Inflammatory macrophage (primary cell): ENCODE measurements at places on chromosomes 3 and 15.
A peak's percentile ranks its signal among the peaks of the same experiment; 100 is the strongest.

DNA sequence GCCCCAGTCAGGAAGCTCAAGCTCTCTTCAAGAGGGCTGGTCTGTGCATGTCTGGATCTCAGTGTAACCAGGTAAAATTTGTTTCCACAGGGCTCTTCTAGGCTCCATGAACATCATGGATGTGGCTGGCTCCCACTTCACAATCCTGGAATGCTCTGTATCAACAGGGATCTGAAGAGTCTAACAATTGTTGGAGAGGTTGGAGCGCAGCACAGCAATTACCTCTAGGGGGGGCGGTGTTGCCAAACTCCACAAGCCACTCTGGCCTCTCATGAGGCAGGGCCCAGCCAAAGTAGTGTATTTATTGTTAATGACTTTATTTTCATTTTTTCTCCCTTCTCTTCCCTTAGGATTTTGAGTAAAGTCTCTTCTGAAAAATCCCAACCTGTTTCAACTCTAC, 6.1 kb upstream of the EIF2B5 start:
- peak; percentile 39 for DNase-seq

- no peak for DNase-seq
Measured at GRCh38 chr3:72584262-72584661, 264.0 kb downstream of the SHQ1 start.

GRCh38 chr15:71761649-71762048, 48.7 kb upstream of the NR2E3 start:
- peak; percentile 64 for DNase-seq

DNA sequence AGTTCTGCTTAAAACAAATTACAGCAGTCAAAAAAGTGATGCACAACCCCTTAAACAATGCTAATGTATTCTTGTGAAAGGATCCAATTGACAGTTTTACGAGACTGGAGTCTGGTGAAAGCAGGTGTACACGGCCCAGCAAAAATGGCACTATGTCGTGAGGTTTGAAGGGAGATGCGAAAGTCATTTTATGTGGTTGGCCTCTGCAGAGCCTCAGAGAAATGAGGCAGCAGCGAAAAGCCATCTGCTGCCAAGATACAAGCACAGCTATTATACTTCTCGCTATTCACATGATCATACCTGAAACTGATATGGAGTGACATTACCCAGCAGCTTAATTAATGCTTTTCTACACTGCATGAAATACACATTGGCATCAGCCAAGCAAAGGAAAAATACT, 36.4 kb downstream of the MECOM start:
- DNase-seq: no peak

GRCh38 chr15:62505762-62506161, 340.7 kb upstream of the C2CD4B start:
- DNase-seq: no peak

GRCh38 chr15:71853543-71853942, 43.2 kb downstream of the NR2E3 start:
- no peak for DNase-seq

- DNase-seq: no peak
Measured at GRCh38 chr3:35641920-35642527, 2.7 kb downstream of the ARPP21 start.

DNA sequence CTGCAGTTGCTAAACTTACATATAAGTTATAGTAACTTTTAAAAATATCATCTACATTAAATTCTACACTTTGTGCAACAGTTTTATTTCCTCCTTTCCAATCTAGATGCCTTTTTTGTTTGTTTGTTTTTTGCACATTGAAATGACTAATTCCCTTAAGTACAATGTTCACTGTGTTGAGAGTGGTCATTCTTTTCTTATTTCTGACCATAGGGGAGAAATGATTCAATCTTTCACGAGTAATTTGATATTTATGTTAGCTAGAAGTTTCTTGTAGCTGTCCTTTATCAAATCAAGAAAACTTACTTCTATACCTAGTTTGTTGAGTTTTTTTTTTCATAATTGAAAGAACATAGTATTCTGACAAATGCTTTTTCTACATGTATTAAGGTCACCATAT, 85.0 kb upstream of the CBLB start:
- no peak for DNase-seq
